ENCODE measurements at places on chromosomes 12 and 14.

GRCh38 chr12:1469070-1469469, 125.3 kb downstream of the FBXL14 start:
- no peak for DNase-seq

GRCh38 chr12:103503546-103504480, 8.0 kb upstream of the C12orf42 start:
- peak; percentile 41 for DNase-seq

DNA sequence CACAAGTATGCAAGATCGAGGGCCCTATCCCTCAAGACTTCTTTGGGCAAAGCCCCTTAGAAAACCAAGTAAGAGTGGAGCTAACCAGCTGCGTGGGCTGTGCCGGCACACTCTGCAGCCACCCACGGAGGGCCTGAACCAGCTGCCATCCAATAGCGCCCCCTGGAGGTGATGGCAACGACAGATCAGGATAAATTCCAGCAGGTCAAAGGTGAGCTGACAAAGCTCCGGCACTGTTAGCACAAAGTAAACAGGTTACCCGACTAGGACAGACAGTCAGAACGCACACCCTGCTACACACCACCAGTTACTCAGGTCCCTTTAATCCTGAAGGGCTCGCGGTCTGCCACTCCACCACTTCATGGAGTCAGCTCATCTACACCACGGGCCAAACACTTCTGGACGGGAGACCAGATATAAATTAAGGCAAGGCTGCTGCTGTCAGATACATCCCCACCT, 4.9 kb downstream of the ZBTB39 start:
- DNase-seq, result peak; percentile 74

- DNase-seq, result no peak
Measured at GRCh38 chr12:93567174-93567573, 5.3 kb upstream of the SOCS2 start.

- no peak for DNase-seq
Measured at GRCh38 chr14:105890474-105891220, 364.3 kb downstream of the TMEM121 start.

GRCh38 chr12:93762059-93762719, 85.0 kb downstream of the CRADD start:
- DNase-seq, result no peak
